ENCODE measurements at places on chromosomes 7 and 10.
A peak's percentile ranks its signal among the peaks of the same experiment; 100 is the strongest.

DNA sequence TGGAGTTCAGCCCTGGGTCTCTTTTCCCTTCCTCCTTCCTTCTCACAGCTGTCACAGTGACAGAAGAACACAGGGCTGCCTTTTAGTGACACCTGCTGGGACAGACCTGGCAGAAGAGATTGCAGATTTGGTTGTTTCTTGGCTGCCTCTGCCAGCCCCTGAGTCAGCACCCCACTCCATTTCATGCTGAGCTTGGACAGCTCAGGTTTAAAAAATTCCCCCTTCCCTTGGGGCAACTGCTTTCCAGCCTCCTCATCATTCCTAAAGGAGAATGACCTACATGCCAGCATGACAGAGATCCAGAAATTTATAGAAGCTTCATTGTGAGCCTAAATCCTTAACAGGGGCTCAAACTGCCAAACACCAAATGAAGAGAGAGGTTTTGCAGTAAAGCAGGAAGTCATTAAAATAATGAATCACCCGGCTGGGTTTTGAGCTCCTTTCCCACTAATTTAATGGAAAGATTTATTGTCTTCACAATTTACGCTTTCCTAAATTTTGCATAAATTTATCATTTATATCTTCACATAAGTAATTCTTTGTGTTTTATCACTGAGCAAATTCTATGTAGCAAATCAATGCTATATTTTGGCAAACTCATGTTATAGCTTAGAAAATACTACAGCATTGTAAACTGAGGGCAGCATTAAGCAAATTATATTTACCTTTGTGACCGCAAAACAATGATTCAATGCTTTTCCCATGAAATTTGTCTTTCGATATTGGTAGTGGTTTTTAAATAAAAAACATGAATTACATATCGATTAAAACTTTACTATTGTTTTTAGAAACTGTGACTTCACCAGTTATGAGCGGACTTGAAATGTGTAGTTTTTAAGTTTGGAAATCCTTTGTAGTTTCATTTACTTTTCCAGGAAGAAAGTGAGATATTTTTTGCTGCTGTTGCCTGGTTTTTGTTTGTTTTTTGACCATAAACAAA, 399.5 kb upstream of the ANKRD30A start:
- peak; percentile 55 for DNase-seq

DNA sequence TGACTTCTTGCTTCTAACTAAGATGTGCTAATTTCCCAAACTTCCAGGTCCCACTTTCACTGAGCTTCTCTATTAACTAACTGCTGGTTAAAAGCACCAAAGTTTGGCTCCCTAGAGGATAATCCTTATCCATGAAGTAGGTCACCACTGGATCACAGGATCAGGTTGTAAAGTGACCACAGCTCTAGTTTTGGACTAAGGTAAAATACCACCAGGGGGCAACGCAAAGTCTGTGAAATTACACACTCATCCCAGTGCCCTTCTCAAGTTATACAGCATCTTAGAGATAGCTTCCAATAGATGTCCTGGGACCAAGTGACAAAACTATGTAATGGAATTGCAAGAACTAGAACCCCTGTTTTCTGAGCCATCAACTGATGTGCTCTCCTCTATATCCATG, 116.4 kb upstream of the ASAH2 start:
- DNase-seq, result no peak

DNA sequence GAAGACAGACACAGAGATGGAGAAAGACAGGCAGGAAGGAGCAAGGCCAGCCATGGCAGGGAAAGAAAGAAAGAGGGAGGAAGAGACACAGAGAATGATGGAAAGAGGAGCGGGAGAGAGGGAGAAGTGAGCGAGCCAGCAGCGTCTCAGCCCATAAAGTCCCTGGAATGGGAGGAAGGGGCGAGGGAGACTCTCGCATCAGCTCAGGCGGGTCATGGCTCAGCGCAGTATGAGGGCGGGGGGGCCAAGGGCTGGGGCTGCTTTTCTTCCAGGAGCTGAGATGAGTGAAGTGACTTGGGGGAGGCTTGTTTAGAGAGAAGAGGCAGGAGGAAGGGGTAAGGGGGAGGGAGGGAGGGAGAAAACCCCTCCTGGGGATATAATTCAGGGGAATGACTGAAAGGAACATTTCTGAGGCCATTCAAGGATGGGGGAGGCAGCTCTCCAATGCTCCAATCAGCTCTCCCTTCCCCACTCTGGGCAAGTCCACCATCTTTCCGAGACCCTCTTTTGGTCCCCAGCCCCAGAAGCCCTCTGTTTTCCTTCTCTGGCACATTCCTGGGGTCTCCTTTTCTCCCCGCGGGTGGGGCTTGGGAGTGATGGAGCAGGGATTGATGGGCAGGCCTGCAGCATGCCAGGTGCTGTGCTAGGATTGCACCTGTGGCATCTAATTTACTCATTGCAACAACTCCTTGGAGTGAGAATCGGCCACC, 87.9 kb downstream of the HIF1AN start:
- peak; percentile 70 for DNase-seq

DNA sequence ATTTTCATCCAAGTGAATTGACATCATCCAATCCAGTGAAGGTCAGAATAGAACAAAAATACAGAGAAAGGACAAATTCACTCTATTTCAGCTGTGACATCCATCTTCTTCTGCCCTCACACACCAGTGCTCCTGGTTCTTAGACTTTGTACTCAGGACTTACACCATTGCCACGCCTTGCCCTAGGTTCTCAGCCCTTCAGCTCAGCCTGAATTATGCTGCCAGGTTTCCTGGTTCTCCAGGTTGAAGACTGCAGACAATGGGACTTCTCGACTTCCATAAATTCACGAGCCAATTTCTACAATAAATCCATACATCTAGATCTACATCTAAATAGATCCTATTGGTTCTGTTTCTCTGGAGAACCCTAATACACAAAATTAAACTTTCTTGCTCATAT, 181.2 kb upstream of the KCND2 start:
- DNase-seq, result no peak

- no peak for DNase-seq
Observed at GRCh38 chr7:41292487-41292886, 410.4 kb downstream of the INHBA start.

DNA sequence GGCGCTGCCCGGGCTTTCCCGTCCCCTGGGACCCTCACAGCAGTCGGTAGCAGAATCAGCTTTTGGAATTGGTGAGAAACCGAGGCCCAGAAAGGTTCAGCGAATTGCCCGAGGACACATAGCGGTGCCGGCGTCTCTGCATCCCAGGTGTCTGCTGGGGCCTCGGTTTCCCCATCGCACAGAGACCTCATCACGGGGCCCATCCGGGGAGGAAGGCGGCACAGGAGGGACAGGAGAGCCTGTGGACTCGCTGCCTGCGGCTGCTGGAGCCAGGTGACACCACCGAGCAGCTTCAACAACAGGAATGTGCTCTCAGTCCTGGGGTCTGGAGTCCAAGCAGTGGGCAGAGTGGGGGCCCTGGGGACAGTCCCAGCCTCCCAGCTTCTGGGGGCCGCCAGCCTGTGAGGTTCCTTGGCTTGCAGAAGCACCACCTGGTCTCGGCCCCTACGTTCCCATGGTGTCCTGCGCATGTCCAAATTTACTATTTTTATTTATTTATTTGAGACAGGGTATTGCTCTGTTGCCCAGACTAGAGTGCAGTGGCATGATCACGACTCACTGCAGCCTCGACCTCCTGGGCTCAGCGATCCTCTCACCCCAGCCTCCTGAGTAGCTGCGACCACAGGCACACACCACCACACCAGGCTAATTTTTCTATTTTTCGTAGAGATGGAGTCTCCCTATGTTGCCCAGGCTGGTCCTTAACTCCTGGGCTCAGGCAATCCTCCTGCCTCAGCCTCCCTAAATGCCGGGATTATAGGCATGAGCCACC, 539 bp upstream of the COX19 start:
- DNase-seq, result no peak

DNA sequence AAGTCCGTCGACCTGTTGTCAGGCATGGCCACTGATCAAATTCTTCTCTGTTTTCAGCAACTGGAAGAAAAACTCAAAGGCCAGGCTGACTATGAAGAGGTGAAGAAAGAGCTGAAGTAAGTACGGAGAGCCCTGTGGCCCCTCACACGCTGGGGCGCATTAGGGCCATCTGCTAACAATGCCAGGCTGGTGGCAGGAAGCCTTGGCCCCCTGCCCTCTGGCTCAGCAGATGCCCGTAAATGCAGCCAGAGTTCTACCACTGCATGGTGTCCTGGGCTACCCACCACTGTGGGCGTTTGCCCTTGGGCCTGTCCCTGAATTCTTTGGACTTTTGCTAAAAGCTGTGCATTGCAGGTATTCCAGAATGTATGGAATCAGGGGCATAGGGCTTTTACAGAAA, 96.9 kb upstream of the SH2B2 start:
- DNase-seq, result no peak

DNA sequence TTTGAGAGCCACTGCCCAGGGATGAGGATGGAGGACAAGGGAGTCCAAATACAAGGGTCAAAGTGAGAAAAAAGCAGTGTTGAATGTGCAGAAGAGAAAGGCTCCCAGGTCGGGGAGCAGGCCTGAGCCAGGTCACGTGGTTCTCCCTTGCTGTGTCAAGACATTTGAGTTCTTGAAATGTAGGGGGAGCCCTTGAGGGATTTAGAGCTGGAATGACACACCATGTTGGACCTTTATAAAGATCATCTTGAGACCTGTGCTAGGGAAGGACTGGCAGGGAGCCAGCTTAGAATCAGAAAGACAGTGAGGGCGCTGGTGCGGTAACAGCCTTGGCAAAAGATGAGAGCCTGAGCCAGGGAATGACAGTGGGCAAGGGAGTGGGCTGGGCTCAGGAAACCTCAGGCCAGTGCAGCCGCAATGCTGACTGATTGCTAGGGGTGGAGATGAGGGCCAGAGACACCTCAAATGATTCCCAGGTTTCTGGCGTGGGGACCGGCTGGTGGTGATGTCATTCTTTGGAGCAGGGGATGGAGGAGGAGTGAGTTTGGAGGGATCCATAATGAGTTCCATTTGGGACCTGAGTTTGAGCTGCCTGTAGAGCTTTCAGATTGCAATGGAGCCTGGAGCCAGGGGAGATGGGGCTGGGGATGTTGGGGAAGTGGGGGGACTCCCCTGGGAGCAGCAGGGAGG, 120.1 kb downstream of the PTPN20 start:
- DNase-seq, result no peak

DNA sequence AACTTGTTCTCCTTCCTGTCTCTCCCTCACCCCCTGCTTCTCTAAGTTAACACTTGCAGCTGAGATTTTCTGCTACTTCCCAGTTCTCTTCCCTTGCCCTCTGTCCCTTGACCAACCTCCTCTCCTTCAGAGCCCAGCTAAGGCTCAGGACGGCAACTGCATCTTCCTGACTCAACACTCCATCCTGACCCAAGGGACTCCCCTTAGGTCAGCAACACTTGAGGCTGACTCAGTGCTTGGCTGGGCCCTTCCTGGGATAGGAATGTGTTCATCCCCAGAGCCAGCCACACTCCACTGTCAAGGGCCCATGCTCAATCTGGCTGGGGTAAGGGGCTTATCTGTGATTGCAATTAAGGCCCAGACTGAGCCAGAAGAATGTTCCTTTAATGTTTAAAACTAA, 3.4 kb downstream of the CALHM2 start:
- no peak for DNase-seq

DNA sequence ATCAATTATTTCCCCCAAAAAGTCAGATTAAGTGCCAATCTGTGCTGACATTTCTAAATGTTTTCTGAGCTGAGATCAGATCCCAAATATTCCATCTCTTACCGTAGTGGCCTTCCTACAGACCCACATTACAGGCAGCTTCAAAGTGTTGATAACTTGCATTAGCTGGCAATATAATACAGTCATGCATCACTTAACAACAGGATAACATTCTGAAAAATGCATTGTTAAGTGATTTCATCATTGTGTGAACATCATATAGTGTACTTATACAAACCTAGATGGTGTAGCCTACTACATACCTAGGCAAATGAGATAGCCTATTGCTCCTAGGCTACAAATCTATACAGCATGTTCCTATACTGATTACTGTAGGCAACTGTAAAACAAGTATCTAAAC, 22.4 kb downstream of the SLC25A13 start:
- DNase-seq, result no peak

DNA sequence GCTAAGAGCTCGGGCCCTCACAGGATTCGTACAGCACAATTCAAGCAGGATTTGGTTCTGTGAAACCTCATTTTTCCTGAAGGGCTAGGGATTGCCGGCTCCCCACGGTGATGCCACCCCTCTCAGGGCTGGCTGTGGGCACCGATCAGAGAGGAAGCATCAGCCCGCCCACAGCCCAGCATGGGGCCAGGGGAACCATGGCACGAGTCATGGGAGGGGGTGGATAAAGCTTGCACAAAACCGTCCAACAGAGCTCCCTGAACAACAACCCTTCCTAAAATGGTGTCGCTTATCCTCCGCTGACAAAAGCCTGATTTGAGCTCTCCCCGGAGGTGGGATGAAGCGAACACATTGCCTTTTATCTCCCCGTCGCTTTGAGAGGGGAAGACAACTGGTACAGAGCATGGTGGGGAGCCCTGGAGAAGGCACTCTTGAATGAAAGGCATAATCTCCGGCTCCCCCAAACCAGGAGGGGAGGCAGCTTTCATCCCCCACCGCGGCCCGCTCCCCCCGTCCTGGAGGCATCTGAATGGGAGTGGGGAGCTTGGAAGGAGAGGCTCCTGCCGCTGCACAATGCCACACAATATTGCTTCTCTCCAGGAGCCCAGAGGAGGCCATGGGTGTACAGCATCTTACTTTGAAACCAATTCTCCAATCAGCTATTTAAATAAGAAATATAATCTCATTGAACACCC, 144.0 kb downstream of the RPS24 start:
- DNase-seq, result no peak

- DNase-seq, result no peak
Observed at GRCh38 chr7:49060743-49061142, 136.4 kb downstream of the CDC14C start.

DNA sequence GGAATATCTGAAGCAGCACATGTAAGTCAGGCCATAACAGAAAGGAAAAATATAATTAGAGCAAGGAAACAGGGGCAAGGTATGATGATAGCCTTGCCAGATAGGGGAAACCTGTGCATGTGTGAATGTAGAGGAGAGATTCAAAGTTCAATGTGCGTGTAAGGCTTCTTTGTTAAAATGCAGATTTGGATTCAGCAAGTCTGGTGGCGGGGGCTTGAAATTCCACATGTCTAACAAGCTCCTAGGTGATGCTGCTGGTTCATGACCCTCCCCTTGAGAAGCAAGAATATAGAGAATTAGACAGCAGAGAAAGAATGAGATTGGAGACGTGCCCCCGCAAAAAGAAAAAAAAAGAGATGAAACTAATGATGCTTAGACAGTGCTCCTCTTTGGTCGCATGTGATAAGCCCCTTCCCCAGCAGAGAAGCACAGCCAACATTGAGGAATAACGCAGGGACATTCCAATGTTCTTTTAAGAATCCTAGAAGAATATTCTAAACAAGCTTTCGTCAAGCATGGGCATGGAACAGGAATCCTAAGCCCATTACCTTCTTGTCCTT, 21.1 kb upstream of the MACC1 start:
- no peak for DNase-seq

GRCh38 chr10:48923748-48924147, 15.9 kb downstream of the LRRC18 start:
- DNase-seq, result no peak

- DNase-seq, result no peak
Observed at GRCh38 chr10:77157248-77158019, 480.2 kb downstream of the KCNMA1 start.
